ENCODE measurements at places on chromosomes 5 and 9.

GRCh38 chr9:32490601-32491000 is 35.4 kb downstream of the RIGI start:
- no peak for DNase-seq

DNA sequence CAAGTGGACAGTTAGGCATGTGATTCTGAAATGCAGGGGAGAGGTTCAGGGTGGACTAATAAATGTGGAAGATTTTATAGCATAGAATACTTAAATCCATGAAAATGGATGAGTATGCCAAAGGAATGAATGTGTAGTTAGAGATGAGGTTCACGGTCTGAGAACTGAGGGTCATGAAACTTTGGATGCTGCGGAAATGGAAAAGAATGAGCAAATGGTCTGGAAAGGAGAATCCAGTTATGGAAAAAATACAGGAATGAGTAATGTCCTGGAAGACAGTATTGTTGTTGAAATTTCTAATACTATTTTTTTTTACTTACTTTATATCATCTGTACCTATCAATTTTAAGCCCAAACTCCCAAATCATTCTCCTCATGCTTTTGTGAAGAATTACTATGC is 2369.4 kb downstream of the MAT2B start:
- DNase-seq, result no peak

GRCh38 chr5:112419986-112420864 is 1.1 kb upstream of the EPB41L4A start:
- peak; percentile 69 for DNase-seq

DNA sequence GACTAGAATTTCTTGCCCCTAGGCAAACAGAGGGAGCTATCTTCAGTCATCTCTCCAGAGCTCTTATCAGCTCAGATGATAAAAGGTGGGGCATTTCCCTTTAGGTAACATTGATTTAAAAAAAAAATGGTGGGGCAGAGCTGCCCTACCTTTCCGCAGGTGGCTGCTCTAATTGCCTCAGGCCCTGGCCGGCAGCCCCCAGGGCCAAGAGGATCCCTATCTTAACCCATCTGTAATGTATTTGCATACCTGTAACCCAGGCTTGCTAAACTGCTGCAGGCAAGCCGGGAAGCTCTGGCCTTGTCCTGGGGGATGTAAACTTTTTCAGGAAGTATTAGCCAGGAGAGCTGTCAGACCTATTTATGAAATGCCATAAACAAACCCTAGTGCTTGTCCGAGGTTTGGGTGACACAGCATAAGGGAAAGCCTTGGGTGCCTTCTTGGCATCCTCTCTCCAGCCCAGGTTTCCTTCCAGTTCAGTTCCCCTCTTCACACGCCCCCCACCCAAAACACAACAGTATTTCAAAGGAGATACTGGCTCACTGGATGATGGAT is 20.9 kb upstream of the ZSWIM6 start:
- no peak for DNase-seq

DNA sequence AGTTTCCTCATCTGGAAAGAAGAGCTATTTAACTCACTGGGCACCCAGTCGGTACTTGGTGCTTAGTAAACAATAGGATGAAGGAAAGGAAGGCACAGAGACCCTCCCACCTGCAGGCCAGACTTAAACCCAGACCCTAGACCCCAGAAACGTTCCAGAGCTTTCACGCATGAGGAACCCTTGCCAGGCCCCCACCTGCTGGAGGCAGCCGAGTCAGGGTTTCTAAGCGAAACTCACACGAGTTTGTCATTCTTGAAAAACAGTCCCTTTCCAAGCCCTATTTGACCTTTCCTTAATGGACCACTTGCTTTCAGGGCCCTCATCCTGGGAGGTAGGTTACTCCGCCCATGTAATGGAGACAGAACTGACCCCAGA is 30.6 kb downstream of the NDUFA8 start:
- no peak for DNase-seq

DNA sequence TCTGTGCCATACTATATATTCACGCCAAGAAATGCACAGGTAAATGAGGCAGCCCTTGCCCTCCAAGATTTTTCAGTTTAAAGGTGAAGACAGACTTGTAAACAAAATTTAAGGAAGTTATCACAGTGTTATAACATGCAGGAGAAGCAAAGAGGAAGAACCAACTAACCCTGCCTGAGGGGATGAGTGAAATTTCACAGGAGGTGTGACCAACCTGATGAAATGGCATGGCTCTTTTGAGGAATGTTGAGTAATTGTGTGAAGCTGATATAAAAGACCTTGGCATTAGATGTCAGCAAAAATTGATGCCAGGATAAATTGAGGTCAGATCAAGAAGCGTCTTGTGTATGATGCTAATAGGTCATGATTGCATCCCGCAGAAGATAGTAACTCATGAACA is 86.5 kb downstream of the HCN1 start:
- no peak for DNase-seq

GRCh38 chr5:50749181-50749580 is 82.7 kb downstream of the PARP8 start:
- DNase-seq, result no peak

- DNase-seq, result peak; percentile 36
Measured at GRCh38 chr9:109579191-109579948, 81.3 kb upstream of the PTPN3 start.

Data from mesenchymal stem cell (in vitro differentiated cells and primary cell).